Heart right ventricle (tissue), 16 donors: ENCODE measurements at places on chromosomes 3 and 15.

GRCh38 chr3:67362686-67363085 lies 291.7 kb downstream of the SUCLG2 start:
- no peak for DNase-seq

DNA sequence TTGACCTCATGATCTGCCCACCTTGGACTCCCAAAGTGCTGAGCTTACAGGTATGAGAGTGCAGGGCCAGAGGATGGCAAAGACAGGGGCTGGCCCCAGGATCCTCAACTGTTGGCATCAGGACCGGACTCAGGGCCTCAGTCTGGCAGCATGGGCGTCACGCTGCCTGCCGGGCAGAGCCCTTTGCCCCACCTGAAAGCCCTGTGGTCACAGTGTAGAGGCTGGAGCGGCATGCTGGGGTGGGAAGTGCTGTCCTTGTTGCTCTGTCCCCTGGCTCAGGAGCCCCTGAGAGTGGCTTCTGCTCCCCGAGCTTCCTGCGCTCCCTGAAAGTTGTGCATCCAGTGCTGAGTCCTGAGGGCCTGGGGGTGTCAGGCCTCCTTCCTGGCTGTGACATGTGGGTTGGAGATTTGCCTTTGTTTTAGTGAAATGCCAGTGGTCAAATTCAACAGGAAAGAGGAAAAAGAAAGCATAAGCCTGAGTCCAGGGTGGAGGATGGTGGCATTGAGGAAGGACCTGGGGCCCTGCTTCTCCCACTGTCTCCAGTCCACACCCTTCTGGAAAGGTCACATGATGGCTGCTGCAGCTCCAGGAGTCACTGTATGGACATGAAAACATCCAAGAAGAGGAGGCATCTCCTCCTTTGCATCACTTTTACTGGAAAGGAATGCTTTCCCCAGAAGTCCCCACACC lies 147.2 kb downstream of the OR4M2 start:
- DNase-seq: no peak

DNA sequence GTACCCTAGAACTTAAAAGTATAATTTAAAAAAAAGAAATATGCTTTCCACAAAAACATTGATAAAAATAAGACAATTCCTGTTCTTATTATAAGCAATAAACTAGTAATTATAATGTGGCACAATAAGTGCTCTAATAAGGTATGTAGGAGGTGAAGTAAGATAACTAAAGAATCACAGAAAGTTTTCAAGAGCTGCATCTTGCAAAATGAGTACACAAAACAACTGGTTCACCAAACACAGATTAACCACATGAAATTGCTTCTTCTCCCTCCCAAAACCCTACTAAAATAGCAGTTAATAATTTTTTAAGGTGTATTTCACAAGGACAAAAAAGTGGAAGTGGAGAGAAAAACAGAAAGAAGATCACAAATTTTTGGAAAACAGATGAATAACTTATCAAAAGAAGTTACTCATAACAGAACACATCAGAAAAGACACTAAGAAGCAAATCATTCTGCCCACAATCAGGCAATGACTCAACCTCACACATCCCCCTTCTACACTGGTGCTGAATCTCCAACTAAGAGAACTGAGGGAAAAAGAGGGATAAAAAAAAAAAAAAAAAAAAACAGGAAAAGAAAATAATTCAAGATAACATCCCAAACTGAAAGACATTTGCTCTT lies 64.2 kb downstream of the TBC1D5 start:
- DNase-seq: no peak

GRCh38 chr3:23209747-23210487 lies 6.8 kb downstream of the UBE2E2 start:
- DNase-seq: no peak
